ENCODE measurements at places on chromosomes 6 and 20.

- DNase-seq = no peak
Measured at GRCh38 chr6:46254331-46254730, 83.6 kb upstream of the ENPP5 start.

DNA sequence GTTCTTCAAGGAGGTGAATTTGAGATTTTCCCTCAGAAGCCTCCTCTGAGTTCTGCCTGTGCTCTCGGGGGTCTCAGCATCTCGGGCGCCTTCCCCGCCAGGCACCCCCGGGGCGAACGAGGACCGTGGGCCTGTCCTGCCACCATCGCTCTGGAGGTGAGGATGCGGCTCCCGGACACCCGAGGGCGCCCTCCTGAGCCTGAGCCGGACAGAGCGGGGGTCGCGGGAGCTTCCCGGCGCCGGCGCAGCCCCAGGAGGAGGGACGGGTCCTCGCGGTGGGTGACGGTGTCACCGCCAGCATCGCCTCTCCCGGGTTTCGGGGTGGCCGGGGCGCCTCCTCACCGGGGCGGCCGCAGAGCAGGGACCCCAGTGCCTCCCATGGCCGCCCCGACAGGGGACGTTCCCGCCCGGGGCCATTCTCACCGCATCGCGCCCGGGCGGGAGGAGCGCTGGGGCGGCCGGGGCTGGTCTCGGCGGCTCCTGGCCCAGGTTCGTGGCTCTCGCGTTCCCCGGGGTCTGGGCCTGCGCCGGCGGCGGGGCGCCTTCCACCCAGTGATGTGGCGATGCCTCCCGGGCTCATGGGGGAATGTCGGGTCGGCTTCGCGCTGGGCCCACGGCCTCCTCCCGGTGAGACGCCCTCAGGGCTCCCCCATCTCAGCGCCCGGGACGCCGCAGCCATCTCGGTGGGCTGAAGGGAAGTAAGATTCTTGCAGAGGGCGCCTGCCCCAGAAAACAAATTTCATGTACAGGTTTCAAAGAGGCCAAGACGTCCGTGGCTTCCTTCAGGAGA is 210.5 kb downstream of the ERMARD start:
- no peak for DNase-seq

GRCh38 chr20:1242530-1242929 is 16.7 kb downstream of the RAD21L1 start:
- DNase-seq = no peak

DNA sequence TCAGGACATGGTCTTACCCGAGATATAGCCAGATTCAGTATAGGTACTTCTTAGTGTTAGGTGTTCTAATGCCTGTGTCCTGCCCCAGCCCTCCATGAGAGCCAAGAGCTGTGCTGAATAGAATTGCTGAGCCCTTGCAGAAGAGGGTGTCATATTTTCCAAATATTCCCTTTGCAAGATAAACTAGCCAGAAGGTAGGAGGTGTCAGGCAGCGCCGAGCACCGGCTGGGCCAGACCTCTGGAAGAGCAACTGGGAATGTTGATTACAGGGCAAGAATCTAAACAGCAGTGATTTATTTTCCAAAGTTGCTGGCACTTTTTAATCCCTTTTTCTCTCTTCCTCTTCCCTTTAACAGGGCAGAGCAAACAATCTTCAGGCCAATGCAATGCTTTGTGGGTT is 37.1 kb upstream of the EZR start:
- no peak for DNase-seq

GRCh38 chr20:53595018-53595378 is 1.4 kb upstream of the ZNF217 start:
- no peak for DNase-seq

- DNase-seq = no peak
Measured at GRCh38 chr6:1940381-1940780, 305.0 kb downstream of the GMDS start.

GRCh38 chr20:14922503-14923267 is 585.3 kb upstream of the FLRT3 start:
- no peak for DNase-seq

DNA sequence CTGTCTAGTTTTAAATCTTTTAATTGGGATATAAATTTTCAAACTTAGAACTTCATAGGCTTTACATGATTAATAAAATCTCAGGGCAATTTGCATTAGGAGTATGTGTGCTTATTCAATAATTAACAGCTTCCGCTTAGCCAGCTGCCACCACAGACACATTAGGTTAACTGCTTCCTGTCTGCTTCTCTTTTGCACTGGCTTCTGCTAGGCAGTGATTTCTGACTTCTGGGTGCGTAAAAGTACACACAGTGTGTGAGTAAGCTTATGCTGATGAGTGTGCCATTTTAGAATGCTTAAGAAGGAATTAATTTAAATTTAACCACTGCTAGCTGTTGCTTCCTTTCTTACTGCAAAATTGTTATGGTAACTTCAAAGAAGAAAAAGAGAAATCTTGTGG is 73.9 kb downstream of the F13A1 start:
- no peak for DNase-seq

DNA sequence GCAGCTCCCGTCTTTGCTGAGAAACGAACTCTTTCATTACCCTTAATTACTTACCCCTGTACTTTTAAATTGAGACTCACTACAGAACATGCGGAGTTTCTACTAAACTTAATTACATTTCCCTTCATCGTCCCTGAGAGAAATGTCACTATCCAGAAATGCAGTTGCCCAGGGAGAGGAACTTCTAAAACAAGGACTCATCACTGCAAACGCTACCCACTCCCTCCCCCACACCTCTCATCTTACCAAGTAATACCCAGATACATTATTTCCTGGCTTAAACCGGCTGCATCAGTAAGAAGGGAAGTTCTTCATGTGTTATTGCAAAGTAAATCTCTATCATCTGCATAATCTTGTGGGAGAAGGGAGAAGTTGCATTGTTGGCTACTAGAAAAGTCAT is 138.3 kb downstream of the IPCEF1 start:
- no peak for DNase-seq

DNA sequence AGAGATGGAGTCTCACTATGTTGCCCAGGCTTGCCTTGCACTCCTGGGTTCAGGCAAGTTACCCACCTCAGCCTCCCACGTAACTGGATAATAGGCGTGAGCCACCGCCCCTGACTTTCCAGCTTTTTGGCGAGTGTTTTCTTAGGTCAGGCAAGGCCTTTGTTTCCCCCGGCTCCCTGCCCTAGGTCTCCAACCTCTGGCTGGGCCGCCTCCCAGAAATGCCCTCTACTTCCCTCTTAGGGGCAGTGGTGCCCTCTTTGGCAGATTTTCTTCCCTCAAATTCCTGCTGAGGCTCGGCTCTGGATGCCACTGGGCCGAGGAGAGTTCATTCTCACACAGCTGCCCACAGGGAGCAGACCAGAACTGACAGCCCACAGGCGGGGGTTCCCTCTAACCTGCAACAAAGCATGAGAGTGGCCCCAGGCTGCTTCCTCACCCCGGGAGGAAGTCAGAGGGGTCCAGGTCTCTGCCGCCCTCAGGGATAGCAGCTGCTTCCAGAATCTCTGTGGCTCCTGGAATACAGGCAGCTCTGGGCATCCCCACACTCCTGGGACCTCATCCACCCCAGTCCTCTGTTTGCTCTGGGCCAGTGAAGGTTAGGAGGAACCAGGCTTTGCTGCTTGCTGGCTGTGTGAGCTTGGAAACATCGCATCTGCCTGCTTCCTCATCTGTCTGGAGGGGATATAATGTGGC is 56.5 kb downstream of the TCP11 start:
- no peak for DNase-seq

DNA sequence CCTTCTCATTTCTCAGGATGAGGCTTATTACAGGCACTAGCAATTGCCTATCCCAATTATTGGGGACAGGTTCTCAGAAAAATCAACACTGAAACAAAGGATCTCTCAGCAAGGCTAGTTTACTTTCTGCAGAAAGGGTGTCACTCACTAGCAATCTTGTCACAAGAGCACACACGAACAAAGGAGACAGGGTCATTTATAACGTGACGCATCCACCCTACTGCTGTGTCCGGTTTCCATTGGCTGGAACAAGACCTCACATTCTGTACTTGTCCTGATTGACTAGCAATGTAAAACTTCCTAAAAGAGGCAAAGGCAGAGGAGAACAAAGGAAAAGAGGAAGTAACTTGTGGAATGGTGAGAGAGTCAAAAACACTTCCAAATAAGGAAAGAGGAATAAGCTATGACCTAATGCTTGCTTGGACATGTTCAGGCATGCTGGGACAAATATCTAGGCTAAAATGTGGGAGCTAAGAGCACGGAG is 160.2 kb upstream of the STXBP5 start:
- DNase-seq = no peak

DNA sequence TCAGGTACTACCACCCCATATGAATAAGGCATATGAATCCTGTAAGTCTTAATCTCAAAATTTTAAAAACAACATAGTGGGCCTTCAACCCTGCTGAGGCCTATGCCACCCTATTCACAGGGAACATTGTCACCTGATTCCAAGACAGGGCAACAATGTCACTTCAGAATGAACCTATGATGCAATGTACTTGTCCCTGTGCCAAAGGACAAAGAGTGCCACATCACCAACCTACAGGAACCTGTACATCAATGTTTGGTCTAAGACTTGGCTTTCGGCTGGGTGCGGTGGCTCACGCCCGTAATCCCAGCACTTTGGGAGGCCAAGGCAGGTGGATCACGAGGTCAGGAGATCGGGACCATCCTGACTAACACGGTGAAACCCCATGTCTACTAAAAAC is 318.5 kb upstream of the JARID2 start:
- no peak for DNase-seq

DNA sequence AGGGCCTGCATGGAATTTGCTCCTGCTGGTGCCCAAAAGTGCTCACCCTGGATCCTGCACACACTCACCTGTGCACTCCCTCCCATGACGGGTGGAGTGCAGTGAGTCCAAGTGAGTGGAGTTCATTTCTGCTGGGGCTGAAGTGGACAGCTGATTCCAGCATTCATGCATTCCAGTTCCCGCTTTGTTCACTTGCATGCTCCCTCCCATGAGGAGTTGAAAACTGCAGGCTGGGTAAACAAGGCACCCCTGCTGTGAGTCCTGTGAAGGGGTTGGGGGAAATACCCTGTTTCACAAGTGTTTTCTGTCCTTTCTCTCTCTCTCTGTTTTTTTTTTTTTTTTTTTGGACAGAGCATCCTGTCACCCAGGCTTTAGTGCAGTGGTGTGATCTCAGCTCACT is 454.1 kb upstream of the NOX3 start:
- no peak for DNase-seq

DNA sequence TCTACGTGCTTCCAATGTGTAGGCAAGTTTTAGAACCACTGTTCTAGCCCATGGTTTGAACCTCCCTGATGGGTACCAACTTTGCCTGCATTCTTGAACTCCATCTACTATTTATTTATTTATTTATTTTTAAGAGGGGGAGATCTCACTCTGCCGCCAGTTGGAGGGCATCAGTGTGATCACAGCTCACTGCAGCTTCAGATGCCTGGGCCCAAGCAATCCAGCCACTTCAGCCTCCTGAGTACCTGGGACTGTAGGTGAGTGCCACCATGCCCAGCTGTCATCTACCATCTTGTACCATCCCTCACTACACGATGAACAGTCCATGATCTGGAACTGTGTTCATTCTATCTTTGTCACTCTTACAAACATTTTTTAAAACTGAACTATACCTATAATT is 28.2 kb downstream of the HLA-F start:
- DNase-seq = no peak

DNA sequence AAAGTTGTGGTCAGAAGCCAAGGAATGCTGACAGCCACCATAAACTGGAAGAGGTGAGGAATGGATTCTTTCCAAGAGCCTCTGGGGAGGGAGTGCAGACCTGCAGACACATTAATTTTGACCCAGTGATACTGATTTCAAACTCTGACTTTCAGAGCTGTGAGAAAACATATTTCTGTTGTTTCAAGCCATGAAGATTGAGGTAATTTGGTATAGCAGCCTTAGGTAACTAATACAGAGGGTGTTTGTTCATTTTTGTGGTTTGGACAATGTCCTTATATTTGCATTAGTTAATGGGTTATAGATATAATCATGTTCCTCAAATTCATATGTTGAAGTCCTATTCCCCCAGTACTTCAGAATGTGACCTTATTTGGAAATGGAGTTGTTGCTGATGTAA is 85.4 kb upstream of the GTSF1L start:
- no peak for DNase-seq

DNA sequence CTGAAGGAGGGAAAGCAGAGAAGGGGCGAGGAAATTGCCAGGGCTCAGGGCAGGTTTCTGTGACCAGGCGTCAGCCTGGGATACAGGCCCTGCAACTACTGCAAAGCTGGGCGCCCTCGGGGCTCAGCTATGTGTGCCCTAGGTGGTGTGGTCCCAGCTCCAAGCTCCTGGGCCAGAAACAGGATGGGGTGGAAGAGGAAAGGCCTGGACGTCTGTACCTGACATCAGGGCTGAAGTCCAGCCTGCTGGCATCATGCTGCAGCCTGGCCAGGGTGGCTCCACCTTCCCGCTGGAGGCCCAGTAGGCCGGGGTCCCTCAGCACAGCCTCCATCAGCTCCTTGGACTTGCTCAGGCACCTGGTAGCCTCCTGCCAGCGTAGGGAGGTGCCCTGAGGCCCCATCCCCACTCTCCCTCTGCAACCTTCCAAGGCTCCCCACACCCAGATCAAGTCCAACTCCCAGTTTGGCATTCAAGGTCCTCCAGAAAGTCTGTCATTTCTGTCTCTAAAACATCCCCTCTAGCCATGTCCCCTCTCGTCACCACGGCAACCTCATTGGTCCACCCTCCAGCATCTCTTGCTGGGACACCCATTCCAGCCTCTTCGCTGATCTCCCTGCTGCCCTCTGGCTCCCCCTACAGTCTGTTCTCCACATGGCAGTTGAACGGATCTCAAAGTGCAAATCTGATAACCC is 38.2 kb downstream of the KIAA1755 start:
- DNase-seq = peak; percentile 88

DNA sequence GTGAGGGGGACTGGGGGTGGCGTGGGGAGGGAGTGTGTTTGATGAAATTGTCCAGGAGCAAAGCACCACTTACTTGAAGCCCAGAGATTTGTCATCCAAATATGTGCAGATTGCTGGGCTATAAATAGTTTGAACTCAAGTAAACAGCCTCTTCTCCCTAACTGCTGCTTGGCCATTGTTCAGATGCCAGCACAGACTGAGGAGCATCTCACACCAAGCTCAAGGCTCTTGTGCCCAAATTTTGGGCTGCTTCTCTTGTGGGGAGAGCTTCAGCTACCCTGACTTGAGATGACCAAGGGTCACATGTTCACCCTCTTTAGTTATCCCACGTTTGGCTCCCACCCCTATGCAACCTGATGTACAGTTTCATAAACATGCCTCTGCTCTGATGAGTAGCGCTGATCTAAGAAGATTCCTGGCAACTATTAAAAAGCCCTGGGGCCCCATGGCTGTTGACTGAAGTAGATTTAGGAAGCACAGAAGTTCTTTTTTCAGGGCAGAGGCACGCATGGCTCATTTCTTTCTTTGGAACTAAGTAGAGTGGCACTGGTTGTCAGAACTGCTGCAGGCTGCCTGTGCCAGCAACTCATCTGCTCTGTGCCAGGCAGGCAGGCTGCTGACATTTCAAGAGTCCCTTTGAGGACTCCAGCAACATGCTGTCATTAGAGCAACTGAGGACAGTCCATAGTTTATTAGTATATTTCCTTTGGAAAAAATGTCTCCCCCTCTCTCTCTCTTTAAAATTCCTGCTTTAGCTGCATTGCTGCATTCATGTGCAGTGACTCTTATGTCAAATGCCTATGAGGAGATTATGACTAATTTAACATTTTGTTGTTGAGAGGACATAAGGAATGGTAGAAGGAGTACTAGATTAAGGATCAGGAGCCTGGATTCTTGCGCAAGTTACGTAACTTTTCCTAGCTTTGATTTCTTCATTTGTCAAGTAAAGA is 9.6 kb upstream of the PKIG start:
- no peak for DNase-seq

Measured in Caco-2 (cell line).